ACHN (cell line): ENCODE measurements at places on chromosomes 4 and X.
A peak's percentile ranks its signal among the peaks of the same experiment; 100 is the strongest.

GRCh38 chrX:109345856-109346255 lies 136.0 kb downstream of the GUCY2F start:
- no peak for DNase-seq

DNA sequence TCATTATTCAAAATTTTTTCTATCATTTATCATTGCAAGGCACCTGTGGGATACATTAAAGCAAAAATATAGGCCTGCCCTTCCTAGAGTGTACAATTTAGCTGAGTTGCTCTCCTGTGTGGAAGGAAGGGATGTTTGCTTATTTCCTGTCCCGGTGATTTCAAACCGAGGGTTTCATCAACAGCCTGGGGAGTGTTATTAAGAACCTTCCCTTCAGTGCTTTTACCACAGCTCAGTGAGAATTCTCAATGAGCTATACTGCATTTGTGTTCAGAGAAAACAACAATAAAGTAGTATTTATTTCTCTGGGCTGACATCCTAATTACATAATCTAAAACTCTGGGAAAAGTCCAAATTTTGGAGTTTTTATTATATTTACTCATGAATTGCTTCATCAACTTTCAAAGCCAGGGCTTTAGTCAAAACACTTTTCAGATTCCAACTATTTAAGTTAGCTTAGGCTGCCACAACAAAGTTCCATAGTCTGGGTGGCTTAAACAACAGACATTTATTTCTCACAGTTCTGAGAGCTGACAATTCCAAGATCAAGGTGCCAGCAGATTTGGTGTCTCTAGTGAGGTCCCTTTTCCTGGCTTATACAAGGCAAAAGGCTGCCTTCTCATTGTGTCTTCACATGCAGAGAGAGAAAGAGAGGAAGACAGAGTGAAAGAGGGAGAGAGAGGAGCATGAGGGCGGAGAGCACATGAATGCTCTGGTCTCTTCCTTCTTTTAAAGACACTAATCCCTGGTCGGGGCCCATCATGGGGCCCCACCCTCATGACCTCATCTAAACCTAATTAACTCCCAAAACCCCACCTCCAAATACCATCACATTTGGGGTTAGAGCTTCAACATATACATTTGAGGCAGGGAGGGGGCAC lies 62.6 kb downstream of the MMRN1 start:
- no peak for DNase-seq

GRCh38 chr4:123480706-123481418 lies 84.3 kb downstream of the SPRY1 start:
- no peak for DNase-seq

DNA sequence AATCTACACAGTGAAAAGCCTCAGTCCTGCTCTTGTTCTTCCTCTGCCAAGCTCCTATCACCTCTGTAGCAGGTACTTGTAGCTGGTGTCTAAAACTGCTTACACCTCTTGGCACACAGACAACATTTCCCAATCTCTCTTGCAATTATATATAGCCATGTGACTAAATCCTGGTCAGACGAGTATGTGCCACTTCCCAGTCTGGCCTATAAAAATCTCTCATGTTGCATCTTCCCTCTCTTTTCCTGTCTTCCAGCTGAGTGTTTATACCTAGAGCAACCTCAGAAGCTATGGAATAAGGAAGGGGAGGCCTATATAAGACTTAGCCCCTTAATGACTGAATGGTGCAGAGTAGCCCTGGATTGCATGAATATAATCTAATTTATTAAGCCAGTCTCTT lies 105.8 kb downstream of the RNF150 start:
- no peak for DNase-seq

GRCh38 chr4:25896776-25897539 lies 17.1 kb upstream of the SMIM20 start:
- no peak for DNase-seq

GRCh38 chrX:12950851-12951594 lies 23.9 kb upstream of the TMSB4X start:
- no peak for DNase-seq

GRCh38 chr4:159382856-159383561 lies 280.1 kb downstream of the RAPGEF2 start:
- DNase-seq: no peak

DNA sequence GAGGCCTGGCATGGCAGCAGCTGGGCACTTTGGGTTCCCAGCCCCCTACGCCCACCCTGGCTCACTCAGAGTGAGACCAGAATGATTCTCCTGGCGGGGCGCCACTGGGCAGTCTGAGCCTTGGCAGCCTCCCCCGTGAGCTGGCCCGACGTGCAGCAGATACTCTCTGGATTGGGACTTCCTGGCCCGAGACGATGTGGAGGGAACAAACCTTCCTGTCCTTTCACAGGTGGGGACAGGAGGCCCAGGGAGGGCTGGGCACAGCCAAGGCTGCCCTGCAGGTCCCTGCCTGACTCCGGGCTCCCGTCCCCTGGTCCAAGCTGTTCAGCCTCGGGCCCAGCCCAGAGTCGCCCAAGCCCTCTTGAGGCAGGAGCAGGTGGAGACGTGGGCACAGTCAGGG lies 17.9 kb upstream of the ADD1 start:
- no peak for DNase-seq

DNA sequence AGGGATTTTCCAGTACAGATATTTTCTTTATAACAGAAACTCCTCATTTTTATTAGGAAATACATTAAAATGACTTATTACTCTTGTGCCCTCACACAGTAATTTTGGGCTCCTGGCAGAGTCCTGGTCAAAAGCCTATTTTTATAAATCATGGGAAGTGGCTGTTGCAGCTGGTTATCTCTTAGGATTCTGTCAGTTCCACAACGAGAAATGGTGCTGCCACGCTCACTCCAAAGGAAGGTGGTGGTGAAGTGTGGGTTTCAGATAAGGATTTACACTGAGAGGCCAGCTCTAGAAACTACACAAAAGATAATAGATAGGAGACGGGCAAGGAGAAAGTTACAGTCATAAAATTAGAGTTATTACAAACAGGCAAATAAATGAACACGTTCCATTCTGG lies 159.2 kb upstream of the FAM241A start:
- no peak for DNase-seq

DNA sequence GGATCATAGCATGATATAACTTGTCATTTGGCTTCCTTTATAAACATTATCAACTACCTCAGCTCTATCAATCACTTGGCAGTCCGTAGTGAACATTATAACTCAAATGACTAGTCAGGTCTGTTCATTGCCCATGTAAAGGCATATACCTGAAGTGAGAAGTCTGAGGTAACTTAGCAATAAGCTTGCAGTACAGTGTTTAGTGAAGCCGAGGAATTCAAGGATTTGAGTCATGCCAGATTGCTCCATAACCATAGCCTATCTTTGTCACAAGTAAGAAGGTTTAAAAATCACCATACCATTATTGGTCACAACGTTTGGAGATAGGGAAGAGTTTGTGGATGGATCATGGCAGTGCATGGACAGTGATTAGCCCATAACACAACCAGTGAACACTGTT lies 41.6 kb downstream of the AR start:
- DNase-seq: no peak

- DNase-seq: no peak
These were observed 960.8 kb upstream of the PRKX start for GRCh38 chrX:4674028-4674782.

- DNase-seq: no peak
These were observed 108.0 kb downstream of the LRBA start for GRCh38 chr4:150906987-150907633.

- DNase-seq: no peak
These were observed 62.3 kb downstream of the CLDN22 start for GRCh38 chr4:183257808-183258207.

DNA sequence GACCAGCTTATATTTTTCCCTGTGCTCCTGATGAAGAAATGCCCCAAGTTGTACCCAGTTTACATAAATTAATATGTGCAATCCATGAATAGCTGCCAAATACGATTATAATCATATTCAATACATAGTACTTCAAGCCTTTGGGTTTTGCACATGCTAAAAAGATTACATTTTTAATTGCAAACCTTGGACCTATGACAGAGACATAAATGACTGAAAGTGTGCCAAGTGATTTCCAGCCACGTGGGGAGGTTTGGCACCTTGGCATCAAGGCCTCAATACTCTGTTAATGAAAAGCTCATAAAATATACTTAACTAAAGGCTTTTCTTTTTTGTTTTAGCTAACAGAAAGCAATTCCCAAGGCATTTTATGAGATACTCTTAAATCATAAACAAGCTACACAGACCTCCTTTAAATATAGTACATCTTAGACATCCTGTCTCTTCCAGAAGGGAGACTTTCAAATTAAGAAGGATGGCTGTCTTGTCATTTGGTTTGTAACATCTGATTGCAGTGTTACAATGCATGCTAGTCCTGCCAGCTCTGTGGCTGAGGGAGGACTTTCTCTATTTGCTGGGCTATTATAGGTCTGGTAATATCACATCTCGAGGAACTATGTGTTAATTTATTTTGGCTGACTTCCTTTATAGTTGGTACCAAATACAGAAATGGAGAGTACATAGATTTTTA lies 404.1 kb downstream of the AFF2 start:
- DNase-seq: no peak

DNA sequence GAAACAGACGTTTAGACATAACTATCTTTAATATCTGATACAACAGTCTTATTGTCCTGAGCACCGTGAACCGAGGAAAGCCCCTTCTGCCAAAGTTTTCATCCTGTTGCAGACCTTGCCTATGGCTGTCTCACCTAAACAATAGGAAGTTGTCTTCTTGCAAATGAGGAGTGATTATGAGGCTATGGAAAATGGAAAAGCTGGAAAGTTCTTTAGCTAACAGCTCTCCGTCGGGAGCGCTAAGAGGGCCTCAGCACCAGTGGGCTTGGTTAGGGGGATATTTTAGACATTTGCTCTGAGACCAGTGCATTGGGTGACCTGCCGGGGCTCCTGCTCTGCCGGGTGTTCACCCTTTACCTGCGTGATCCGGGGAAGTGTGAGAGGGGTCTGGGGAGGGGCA lies 28.4 kb downstream of the TMEM131L start:
- DNase-seq: no peak

GRCh38 chr4:87974856-87975462 lies 555 bp upstream of the SPP1 start:
- peak; percentile 81 for DNase-seq

DNA sequence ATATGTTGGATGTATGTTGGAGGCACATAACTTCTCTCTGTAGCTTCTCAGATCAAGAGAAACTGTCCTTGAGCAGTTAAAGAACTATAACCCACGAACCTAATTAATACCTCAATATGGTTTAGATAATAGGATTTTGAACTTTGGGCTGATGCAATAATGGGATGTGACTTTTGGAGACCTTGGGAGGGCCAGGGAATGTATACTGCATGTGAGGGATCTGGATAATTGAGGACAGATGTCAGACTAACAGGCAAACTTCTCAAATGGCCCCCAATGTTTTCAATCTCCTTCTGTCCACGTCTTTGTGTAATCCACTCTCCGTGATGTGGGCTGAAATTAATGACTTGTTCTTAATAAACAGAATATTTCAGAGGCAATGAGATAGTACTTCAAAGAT lies 202.2 kb upstream of the FAT4 start:
- no peak for DNase-seq

DNA sequence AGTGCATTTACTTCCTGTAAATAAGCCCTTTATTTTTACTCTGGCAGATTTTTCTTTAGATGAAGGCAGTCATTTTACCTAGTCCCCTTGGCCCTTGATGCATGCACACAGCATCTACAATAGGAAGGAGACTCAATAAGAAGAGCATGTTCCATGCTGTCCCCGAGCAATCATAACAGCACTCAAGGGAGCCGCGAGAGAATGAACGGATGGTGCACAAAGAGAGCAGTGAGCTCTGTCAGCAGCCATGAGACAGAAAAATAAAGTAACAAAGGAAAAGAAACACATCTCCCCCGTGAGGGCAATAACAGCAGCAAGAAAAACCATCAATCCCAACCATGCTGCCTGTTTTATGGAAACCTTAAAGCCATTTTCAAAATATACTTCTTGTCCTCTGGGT lies 11.9 kb downstream of the SMIM31 start:
- DNase-seq: no peak

- peak; percentile 48 for DNase-seq
These were observed 507 bp downstream of the LIN54 start for GRCh38 chr4:83010111-83010521.
